GM13977 (cell line): ENCODE measurements at places on chromosomes 2 and 18.

DNA sequence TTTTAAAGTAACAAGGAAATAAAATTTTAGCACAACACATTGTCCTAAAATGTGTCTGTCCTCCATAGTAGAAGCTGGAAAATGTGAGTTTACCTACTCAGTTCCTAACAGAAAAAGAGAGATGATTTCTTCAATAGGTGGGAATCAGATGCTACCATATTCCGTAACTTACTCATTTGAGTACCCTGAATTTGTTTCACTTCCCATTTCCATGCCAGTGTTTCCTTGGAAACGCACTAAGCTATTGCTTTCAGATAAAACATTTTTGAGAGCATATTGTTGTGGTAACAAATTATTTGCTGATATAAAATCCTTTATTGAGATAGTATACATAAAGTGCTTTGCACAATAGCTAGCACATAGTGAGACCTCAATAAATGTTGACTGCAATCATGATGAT lies 137.5 kb upstream of the BARD1 start:
- no peak for DNase-seq

DNA sequence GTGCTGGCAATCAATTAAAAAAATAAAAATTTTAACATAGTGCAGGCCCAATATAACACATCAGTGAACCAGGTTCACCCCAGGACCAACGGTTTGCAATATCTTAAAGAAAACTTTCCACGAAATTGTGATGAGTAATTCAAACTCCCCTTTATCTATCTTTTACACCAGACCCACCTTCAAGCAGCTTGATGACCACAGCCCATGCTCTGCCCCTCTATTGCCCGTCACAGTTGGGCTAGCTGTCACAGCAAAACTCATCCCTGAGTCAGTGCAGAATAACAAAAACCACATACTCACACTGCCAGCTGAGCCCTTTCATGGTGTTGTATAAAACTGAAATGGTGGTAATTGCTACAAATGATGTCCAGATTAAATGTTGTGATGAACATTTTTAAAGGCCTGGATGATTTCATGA lies 112.5 kb upstream of the CREB1 start:
- DNase-seq: no peak

DNA sequence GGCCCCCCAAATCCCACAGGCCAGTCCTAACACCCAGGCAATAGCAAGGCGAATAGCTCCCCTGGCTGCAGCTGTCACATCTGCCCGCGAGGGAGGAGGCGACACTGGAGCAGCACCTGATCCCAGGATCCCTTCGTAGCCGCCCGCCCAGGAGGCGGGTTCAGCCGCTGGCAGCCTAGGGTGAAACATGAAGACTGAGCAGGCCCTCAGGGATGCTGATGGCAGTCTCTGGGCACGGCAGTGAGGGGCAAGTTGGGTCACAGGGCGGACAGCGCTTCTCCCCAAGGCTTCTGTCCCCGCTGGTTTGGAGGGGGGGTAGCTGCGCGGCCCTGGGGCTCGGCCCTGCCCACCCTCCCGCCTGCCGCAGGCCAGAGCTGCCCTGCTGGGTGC lies 1.9 kb downstream of the DNMT3A start:
- DNase-seq: no peak

DNA sequence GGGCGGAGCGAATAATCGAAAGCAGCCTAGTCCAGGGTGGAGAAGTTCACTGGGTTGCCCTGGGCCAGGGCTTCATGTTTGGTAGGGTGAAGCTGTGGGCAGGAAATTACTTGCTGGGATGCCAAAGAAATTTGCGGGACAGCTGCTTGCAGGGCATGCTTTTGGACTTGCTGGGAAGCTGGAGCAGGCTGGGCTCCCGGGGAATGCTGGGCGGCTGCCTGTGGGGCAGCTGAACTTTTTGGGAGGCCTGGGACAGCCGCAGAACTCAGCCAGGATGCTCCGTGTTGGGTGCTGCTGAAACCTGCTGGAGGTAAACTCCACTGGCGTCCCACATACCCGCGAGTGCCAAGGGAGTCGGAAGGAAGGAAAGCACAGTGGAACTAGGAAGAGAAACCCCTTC lies 31.9 kb downstream of the ASB1 start:
- no peak for DNase-seq

- no peak for DNase-seq
These were observed 513.9 kb upstream of the NETO1 start for GRCh38 chr18:73381699-73382036.
